Immature natural killer cell (primary cell): ENCODE measurements at places on chromosomes 11 and 22. TPM values are rescaled to one million over a fixed set of nuclear protein-coding genes. Genes with fewer than 3 reads are reported as not detected.

The TRIM49 gene
- not detected for polyA plus RNA-seq

The DDTL gene
- 2.9 TPM for polyA plus RNA-seq

The SPTBN2 gene
- not detected for polyA plus RNA-seq

The TPST2 gene
- polyA plus RNA-seq: 352 TPM

The RIBC2 gene
- polyA plus RNA-seq: not detected

The IPO7 gene
- 8.6 TPM for polyA plus RNA-seq

The BDNF gene
- not detected for polyA plus RNA-seq

The ANO3 gene
- not detected for polyA plus RNA-seq

GRCh38 chr22:47367993-47368945 lies 605.8 kb downstream of the TBC1D22A start:
- DNase-seq: no peak

- no peak for DNase-seq
Observed at GRCh38 chr11:110795112-110795624, 82.9 kb upstream of the ARHGAP20 start.

GRCh38 chr11:67519726-67520125 lies 3.5 kb downstream of the CABP2 start:
- no peak for DNase-seq

DNA sequence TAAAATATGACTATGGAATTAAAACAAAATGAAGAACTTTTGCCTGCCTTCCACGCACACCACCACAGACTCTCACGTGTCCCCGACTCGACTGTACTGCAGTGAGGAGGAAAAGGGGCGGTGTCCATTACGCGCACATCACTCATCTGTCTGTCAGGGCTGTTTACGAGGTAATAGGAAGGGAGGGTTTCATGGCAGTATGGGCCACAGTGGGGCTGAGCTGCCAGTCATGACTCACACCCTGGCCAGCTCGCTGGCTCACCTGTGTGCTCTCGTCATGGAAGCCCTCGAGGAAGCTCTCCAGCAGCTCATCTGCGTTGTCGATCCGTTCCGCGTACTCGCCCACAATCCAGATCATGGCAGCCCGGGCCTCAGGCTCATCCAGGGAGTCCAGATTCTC lies 33.5 kb upstream of the RASL10A start:
- DNase-seq: no peak

DNA sequence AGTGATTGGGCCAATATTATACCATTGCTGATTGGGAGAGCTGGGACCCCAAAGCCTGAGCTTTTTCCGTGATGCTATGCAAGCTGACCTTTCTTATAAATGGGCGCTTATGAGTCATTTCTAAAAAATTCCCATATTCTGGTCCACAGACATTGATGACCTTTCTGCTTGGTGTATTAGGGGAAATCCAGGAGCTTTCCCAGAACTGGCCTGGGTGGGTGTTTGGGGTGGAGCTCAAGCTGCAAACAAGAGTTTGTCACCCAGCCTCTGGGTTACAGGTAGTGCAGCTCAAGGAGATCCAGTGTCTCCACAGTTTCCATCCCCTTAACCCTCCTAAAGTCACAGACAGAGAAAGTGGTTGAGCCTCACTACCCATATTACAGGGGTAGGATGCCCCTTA lies 67.7 kb downstream of the CCDC81 start:
- no peak for DNase-seq

GRCh38 chr11:57325735-57326048 lies 940 bp upstream of the TNKS1BP1 start:
- no peak for DNase-seq

DNA sequence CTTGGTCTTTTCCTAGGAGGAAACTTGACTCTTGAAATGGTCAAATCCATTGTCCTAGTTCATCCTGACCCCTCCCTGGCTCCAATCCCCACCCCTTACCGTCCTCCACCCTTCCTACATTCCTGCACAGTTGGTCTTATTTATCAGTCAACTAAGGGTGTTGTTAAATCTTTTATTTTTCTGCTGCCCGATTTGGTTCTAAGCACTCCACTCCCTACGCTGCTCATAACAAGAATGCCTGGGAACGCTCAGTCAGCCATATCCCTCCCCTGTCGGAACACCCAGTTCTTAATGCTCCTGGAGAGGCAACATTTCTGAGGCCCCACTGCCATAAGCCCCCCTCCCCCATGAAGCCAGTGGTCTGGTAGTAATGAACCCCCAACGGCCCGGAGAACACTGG lies 9.7 kb downstream of the EHF start:
- no peak for DNase-seq

GRCh38 chr11:69335007-69335780 lies 41.2 kb downstream of the MYEOV start:
- DNase-seq: no peak

- no peak for DNase-seq
Observed at GRCh38 chr22:47230251-47230650, 467.8 kb downstream of the TBC1D22A start.

- no peak for DNase-seq
Observed at GRCh38 chr11:129380413-129380812, 4.8 kb downstream of the BARX2 start.

DNA sequence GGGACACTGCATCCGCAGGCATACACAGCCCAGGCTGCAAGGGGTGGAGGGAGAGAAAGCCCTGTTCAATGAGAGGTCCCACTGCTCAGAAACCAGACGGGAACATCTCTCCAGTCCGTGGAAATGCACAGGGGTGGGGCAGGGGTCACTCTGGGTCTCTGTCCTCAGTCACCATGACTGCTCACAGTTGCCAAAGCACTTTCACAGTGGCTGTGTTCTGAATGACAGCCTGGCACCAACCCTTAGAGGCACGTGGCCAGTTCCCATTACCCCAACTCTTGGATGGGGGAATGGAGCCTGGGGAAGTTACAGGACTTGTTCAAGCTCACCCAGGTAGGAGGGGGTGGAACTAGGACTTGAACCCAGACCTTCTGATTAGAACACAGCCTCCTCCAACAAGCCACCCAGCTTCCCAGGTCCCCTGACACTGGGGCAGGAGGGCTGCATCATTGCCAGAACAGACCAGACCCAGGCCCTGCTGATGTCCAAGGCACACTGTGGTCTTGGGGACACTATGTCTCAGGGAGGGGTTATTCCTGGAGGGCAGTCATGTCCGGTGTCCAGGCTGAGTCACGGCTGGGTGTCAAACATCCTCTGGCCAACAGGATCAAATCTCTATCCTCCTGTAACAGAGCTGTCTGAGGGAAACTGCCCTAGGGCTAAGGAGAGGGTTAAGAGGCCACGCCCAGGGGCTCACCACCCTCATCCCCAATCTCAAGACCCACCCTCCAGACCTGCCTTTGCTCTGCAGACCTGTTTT lies 8.2 kb downstream of the ZNF70 start:
- DNase-seq: no peak

DNA sequence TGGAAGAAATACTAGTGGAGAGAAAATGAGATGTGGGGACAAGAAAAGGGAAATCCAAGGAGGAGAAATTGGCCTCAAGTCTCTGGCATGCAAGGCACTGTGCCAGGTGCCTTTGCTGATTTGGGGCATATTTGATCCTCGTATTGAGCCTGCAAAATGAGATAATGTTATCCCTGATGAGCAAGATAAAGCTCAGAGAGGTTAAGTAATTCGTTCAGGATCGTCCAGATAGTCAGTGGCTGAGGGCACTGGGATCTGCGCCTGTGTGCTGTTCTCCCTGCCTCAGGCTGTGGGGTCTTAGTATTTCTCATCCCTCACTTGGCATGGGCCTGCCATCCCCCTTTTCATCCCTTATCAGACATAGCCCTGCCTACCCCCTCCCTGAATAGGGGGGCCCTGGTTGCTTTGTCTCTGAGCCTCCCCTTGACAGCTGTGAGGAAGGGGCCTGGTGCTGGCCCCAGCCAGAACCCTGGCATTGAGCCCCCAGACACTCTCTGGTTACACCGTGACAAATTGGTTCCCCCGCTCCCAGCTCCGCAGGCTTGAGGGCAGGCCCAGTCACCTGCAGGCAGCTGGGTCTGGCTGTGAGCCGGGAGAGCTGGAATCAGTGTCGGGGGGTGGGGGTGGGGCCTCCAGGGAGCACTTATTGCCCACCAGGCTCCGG lies 85.7 kb downstream of the NECTIN1 start:
- no peak for DNase-seq

GRCh38 chr22:50341977-50342650 lies 1.0 kb upstream of the PPP6R2 start:
- DNase-seq: peak; percentile 84

- no peak for DNase-seq
Observed at GRCh38 chr22:49616356-49617231, 211.1 kb downstream of the BRD1 start.

DNA sequence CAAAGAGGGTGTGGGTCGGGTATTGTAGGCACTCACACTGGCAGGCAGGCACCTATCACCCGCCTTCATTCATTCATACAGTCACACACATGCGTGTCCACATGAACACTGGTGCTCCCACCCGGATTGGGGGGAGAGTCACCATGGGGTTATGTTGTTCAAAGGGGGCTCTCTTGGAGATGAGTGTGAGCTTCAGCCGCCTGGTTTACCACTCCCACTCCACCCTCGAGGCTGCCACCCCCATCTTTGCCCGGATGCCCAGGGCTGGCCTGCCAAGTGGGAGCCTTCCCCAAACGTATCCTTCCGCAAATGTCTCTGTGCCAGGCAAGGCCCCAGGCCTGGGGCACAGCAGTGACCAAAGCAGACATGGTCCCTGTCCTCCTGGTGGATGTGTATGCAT lies 22.6 kb downstream of the MRGPRD start:
- no peak for DNase-seq

- peak; percentile 85 for DNase-seq
Observed at GRCh38 chr11:85647604-85648299, at the start of gene TMEM126A. TMEM126A (plus strand) TSS chr11:85647967; CDS start chr11:85650256, 2,289 bp downstream.

DNA sequence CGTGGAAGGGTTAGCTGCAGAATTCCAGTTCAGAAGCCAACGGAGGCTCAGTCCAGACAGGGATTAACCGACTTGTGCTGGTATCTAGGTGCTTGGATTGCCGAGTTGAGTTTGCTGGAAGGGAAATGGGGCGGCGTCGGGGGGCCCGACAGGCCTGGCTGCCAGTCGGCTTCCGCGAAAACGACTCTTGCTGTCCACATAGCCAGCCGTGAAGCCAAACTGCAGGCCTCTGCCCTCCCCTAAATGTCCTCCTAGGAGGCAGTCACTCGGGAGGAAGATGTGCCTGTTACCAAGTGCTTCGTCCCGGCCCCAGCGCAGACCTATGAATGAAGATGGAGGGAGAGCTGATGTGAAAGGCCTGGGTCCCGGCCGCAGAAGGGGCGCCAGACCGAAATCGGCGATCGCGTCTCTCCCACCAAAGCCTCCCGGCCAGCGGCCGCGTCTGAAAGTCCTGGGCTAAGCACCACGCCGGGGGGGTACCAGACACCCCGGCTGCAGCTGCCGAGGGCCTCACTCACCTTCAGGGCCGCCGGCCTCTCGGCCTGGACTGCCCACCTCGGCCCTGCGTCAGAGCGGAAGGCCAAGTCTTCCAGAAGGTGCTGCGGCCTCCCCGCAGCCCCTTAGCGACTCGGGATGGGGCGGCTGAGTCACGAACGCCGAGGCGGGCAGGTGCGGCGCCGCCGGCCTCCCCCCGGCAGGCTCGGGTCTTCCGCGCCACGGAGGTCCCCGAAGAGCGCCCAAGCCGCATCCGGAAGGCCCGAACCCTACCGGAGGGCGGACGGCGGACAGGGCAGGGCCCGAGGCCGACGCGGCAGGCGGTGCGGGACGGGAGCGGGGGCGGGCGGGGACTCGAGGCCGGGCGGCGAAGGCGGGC lies 7.5 kb downstream of the DPAGT1 start:
- peak; percentile 60 for DNase-seq

DNA sequence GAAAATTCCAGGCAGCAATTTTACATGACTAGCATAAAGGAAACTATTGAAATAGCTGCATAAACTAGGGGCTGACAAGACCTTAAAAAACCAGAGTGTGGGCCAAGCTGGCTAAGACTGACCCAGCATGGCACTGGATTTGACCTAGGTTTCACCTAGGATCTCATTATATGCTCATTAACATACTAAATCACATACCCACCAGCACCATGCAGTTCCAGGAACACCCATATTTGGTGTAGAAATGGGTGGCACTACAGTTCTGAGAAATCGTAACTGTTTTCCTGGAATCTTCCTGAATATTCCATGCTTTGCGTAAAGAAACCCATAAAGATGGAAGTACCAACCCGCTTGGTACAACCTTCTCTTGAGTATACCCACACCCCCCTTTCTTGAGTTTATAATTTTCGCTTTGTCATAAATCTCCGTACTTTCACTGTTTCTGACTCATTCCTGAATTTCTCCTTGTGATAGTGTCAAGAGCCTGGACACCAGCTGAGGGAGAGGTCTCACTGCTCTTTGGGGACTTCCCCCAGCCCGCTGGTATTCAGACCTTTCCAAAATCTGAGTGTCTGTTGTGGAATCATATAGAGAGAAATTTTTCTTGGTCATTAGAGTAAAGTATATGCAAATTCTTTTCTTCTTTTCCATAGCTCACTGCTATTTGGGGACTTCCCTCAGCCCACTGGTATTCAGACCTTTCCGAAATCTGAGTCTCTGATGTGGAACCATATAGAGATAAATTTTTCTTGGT lies 55.1 kb downstream of the MTMR3 start:
- no peak for DNase-seq

GRCh38 chr11:72298931-72299330 lies 55.0 kb upstream of the PHOX2A start:
- DNase-seq: no peak
